Astrocyte of the hippocampus (primary cell): ENCODE measurements at places on chromosomes 7 and 10.

- no peak for DNase-seq
Observed at GRCh38 chr10:83625831-83626360, 513.4 kb upstream of the GHITM start.

DNA sequence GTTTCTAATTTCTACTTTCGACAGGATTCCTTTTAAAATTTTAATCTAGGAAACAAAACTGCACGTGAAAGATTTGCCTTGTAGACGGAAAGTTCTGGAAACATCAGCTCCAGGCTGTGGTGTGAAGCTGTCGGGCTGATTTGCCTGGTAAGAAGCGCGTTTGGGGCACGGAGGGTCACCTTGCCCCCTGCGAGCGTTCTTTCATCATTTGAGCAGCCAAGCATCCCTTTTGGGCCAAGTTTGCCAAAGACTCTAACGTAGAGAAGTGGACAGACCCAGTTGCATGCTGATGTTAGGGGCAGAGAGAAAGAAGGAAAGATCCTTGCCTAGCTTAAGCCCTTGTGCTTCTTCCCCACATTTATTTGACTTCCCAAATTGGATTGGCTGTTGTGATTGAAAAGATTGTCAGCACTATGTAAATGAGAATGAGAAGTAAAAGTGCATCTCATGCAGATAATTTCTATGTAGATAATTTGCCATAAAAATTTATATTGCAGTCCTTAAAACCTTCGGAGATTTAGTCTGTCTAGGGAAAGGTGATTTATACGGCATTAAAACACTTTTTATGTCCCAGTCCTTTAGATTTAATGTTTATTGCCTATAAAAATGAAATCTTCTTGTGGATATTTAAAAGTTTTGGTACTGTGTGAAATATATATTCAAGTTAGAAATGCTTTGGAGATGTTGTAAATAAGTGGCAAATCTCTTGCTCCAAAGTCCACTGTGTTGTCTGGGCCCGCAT, 76.1 kb downstream of the CUX1 start:
- DNase-seq = no peak

DNA sequence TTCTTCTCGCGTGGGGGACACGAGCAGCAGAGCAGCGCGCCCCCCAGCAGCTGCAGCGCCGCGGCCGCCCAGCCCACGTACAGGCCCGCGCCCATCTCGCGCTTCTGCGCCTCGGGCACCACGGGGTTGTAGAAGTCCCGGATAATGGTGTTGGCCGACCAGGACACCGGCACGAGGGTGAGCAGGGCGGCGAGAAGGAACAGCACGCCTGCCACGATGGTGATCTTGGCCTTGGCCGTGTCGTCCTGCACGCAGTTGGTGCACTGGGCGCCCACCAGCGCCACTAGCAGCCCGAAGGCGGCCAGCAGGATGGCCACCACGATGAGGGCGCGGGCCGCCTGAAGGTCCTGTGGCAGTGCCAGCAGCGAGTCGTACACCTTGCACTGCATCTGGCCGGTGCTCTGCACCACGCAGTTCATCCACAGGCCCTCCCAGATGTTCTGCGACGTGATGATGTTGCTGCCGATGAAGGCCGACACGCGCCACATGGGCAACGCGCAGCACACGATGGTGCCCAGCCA, 529 bp downstream of the CLDN3 start:
- peak; percentile 7 for DNase-seq

GRCh38 chr7:32507414-32507813, 12.1 kb downstream of the AVL9 start:
- peak; percentile 46 for DNase-seq

GRCh38 chr7:156656598-156656997, 16.0 kb downstream of the RNF32 start:
- peak; percentile 13 for DNase-seq

GRCh38 chr10:123275136-123275564, 120.9 kb downstream of the BUB3 start:
- DNase-seq = peak; percentile 35

DNA sequence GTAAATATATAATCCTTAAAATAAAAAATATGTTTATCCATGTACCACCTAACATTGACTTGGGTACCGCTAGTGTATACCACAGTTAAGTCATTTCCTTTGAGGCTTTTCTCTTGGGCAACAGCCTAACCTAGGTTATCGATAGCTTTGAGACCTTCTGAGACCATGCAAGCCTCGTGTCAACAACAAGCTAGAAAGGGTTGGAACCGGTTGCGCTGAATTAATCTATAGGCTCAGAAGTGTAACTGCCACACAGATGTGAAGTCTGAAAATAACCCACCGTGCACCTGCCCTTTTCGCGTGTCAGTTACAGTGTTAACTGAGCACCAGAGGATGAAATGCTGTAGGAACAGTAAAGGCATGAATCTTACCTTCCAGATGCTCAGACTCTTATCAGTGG, 59.8 kb downstream of the ARID5B start:
- no peak for DNase-seq

- peak; percentile 37 for DNase-seq
Observed at GRCh38 chr10:30284865-30285594, 64.0 kb downstream of the MTPAP start.

- peak; percentile 11 for DNase-seq
Observed at GRCh38 chr10:88851706-88852105, at the start of gene ANKRD22. TSS of gene ANKRD22 (minus strand) at chr10:88851844. CDS start at chr10:88851607, 237 bp downstream.

DNA sequence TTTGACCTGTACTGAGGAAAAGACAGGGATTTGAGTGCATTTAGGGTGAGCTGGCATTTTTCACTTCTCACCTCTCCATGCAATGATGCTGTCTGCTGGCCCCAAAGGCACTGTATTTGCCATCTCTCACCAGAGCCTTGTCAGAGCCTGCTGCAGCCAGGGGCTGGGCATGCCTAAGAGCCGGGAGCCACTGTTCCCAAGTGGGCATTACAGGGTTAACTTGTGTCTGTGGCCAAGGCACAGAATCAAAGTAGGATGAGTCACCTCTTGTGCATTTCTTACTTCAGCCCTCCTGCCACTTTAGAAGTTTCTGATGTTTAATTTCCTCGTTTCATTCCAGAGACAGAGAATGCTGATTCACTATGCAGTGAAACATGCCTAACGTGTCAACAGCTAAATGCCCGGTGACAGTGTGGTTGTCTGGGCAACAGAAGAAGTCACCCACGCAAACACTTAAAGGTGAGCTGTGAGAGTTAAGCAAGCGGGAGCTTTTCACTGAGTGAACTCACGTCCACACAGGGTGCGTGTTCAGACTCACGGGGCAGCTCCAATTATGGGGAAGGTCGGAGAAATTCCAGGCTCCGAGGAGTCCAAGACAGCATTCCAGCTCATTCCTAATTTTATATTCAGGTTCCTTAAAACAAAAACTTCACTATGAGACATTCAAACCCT, 57.1 kb upstream of the IGFBP3 start:
- DNase-seq = peak; percentile 96

- no peak for DNase-seq
Observed at GRCh38 chr7:33422141-33422540, 292.8 kb downstream of the BBS9 start.

GRCh38 chr7:117009705-117010361, 56.5 kb downstream of the ST7 start:
- DNase-seq = no peak

DNA sequence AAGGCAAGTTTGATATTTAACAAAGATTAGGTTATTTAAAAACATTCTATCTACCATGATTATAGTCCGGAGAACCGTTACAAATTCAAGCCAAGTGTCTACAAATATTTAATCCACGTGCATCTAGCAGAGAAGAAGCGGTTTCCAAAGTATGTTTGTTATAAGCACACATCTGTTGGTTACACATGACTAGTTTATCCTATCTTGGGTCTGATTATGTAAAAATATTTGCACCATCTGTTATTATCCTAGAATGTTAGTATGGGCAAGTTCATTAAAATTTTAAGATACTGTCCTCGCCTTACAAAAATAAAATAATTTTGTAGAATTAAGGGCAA, 289.2 kb upstream of the VSTM2A start:
- DNase-seq = no peak

DNA sequence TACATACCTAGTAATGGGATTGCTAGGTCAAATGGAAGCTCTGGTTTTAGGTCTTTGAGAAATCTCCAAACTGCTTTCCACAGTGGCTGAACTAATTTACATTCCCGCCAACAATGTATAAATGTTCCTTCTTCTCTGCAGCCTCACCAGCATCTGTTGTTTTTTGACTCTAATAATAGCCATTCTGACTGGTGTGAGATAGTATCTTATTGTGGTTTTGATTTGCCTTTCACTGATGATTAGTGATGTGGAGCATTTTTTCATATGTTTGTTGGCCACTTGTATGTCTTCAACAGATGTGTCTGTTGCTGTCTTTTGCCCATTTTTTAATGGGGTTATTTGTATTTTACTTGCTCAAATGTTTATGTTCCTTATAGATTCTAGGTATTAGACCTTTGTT, 675.5 kb downstream of the SUGCT start:
- no peak for DNase-seq

- DNase-seq = no peak
Observed at GRCh38 chr7:81973117-81973516, 203.3 kb upstream of the HGF start.

DNA sequence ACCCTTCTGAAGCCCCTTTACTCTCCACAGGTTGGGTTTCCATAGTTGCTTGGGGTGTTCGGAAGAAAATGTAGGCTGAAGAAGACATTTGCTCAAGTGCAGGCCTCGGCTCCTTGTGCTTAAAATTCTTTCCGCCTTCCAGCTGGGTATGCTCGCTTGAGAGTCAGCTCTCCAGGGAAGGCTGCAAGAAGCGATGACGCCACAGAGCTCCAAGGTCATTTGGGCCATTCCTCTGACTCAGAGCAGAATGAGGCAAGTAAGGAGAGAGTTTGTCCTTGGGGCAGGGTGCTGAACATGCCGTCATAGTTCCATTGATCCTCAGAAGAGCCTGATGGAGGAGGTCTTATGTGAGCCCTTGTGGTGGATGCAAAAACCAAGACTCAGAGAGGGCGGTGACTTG, 27.4 kb upstream of the HSPA12A start:
- no peak for DNase-seq

- peak; percentile 76 for DNase-seq
Observed at GRCh38 chr7:115340828-115341227, 418.9 kb downstream of the MDFIC start.

GRCh38 chr10:3820255-3820654, 35.2 kb upstream of the KLF6 start:
- no peak for DNase-seq

DNA sequence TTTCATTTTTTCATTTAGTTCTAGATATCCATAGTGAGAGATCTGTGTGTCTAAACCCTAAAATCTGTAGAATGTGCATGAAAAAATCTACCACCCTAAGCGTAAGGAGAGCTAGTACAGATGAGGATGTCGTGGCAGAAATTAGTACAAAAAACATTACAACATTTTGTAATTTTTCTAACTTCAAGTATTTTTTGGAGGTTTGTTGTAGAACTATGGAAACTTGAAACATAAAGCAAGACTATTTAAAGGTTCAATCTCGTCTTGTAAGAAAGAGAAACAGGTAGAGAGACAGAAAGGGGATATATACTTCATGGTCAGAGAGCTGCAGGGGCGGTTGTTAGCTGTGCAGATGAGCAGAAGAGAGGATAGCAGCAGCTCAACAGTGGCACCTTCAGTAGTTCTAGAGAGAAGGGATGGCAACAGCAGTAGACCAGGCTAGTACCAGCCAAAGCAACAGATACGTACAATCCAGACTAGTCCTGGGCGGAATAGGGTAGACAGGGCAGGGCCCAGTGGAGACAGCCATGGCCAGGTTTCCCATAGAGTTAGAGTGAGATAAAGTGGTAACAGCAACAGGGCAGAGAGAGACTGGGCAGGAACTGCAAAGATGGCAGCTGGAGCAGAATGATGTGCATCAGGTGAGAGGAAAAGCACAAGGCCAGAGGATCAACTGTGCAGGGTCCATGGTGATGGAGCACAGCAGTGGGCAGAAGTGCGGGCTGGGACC, 145.2 kb downstream of the FRMD4A start:
- DNase-seq = peak; percentile 94

DNA sequence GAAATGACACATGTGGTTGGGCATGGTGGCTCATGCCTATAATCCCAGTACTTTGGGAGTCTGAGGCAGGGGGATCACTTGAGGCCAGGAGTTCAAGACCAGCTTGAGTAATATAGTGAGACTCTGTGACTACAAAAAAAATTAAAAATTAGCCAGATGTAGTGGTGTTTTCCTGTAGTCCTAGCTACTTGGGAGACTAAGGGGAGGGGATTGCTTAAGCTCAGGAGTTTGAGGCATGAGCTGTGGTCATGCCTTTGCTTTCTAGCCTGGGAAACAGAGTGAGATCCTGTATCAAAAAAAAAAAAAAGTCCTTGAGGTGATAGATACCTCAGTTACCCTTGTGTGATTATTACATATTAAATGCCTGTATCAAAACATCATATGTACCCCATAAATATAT, 116.7 kb downstream of the SLC25A40 start:
- no peak for DNase-seq

GRCh38 chr10:52257692-52258075, 56.4 kb upstream of the DKK1 start:
- DNase-seq = no peak

GRCh38 chr7:37081436-37081835, 357.1 kb upstream of the AOAH start:
- DNase-seq = no peak

GRCh38 chr7:101017064-101017777, 2.7 kb upstream of the MUC17 start:
- peak; percentile 69 for DNase-seq

GRCh38 chr7:39634478-39634805, 11.1 kb downstream of the RALA start:
- no peak for DNase-seq

GRCh38 chr10:73398024-73398423, 15.8 kb downstream of the ANXA7 start:
- no peak for DNase-seq

DNA sequence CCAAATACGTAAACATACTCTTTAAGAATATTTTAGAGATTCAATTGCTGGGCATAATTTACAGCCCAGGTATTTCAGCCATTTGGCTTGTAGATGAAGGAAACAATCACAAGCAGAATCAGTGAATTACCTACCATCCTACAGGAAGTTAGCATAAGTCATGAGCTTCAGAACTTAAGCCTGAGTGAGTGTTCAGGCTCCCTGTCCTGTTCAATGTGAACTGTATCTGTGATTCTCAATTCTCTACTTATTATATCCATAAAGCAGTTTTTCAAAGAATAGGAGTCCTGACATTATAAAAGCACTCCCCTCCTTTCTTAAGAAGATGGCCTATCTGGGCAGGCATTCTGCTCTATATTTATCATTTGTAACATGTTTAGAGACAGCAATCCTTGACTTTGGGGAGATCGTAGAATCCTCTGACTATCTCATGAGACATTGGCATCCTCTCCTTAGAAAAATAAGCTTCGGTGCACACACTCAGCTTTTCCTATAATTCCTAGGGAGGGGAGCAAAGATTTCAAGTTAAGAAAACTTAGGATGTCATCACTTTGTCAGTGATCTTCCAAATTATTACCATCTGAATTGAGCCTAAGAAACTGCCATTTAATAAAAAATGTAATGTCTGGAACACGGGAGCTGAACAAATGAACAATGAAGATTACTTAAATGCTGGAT, 645.2 kb upstream of the IGFBP3 start:
- no peak for DNase-seq

GRCh38 chr7:35705932-35706461, 11.1 kb upstream of the HERPUD2 start:
- DNase-seq = no peak
